ENCODE measurements at places on chromosomes 11 and 22.

DNA sequence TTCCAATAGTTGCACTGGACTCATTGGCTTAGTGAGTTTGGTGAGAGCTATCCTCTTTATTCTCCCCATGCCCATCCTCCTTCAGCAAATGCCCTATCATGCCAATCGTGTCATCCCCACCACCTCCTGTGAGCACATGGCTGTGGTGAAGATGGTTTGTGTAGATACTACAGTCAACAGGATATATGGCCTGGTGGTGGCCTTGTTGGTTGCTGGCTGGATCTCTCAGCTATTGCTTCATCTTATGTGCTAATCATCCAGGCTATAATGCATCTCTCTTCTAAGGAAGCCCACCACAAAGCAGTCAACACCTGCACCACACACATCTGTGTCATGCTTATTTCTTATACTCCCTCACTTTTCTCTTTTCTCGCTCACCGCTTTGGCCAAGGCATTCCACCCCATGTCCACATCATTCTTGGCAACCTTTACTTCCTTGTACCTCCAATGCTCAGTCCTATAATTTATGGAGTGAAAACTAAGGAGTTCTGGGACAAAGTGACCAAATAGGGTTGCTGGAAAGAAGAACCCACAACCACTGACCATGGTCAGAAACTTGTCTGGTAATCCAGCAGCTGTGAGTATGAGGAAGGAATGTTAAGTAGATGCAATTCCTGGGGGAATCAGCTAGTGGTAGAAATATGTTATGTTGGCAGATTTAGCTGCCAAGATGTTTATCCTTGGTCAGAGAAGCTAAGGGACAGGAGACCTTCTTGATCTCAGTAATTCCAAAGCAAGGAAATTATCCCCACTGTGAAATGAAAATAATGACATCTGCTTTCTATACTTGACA is 16.3 kb upstream of the OR56B1 start:
- DNase-seq = no peak

- no peak for DNase-seq
Observed at GRCh38 chr22:47452184-47452583, 689.7 kb downstream of the TBC1D22A start.

DNA sequence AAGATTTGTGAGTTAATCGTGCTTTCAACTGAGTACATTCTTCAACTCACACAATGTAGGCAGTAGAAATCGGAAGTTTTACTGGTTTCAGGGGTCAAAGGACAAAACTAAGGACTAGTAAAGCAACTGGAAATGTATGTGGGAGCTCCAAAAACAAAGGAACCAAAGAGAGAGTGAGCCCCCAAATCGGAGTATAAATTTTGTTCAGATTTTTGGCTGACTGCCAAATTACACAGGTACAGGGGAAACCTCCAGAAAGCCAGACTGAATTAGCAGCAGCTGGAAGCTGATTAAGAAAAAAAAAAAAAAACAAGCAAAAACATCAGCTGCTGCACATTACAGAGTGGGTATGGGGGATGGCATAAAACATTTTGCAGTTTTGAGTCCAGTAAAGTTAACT is 75.2 kb upstream of the GNAZ start:
- DNase-seq = no peak

DNA sequence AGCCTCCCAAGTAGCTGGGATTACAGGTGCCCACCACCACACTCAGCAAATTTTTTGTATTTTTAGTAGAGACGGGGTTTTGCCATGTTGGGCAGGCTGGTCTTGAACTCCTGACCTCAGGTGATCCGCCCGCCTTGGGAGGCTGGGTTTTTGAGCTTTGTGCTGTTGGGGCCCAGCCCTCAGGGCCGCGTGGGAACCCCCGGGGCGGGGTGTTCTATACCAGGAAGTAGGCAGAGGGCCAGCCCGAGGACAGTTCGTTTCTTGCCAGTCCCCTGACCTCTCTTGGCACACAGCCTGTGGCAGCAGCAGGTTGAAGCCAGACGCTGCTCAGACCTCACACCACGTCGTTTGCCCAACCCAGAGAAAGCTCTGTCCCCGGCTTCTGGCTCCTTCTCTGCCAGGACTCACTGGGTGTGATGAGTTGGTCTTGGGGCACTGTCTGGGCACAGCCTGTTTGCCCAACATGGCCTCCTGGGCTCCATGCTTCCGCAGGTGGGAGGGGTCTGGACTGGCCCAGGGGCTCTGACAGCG is 24.9 kb upstream of the CHKA start:
- DNase-seq = no peak

GRCh38 chr11:75073459-75074190 is 23.1 kb downstream of the OR2AT4 start:
- no peak for DNase-seq

DNA sequence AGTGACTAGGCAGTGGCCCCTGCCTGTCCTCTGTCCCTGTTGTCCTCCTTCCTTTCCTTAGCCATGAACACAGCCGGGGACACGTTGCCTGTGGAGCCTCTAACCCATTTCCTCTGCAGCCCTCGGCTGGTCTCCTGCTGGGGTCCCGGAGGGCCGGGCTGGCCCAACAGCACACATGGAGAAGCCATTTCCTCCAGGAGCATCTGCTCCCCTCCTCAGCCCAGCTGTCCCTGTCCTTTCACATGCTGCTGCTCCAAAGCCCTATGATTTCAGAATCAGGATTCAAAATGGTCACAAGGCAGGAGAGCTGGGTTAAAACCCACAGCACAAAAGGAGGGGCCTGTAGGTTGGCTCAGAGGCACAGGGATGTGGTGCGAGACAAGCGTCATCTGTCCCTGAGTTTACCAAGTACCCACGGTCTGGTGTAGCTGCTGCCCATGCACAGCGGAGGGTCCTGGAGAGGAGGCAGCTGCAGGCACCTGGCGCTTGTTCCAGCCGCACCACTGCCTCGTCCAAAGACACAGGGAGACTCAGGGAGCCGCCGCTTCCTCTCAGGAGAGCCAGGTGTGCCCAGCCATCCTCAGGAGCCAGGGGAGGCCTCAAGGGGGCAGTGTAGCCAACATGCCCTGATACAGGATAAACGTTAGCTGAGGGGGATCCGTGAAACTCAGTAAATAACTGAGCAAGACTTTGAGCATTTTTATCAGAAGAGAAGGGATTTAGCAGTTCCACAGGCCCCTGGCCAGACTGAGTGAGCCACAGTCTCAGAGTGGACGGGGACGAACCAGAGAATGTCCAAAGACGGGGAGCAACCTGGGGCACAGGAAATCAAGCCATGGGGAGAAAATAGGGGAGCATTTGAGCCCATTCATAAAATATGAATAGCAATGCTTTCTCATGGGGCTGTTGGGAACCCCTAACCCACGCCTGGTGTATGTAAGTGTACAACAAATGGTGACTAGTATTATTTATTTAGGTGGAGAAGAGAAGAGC is 3.9 kb upstream of the VSIG10L2 start:
- DNase-seq = no peak

DNA sequence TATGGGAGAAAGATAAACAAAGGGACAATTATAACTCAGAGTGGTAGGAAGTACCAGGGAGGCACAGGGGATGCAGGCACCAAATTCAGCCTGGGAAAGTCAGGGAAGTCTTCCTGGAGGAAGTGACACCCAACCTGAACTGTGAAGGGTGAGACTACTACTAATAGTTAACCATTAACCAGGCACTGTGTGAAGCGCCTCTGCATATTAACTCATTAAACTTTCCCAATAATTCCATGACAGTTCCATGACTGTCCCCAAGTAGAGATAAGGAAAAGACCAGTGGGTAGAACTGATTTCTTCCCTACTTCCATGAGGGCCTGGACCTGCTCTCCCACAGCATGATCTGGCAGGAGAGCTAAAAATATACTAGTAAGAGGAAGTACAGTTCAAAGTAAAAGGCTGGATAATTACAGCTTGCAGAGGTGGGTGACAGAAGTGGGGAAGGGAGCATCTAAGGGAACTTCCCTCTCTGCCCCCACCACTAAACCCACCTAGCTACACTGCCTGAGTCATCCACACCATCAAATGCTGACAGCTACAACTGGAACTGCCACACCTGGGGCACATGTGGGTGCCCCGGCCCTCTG is 4.7 kb upstream of the AP1B1 start:
- no peak for DNase-seq

DNA sequence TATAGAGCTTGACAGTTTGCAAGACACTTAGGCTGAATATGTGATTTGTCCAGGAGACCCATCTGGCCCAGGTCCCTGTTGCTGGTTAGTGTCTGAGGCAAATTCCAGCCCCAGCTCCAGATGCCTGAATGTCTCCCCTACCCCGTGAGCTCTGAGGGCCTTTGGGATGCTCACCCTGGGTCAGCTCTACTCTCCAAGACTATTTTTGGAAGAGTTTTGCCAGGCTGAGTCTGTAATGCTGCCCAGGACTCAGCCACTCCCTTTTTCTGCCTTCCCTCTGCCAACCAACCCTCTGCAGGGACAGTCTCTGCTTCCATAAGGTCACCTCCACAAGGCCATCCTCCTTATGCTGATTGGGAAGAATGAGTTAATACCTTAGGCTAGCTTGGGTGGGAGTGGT is 66.3 kb downstream of the CABIN1 start:
- no peak for DNase-seq

- DNase-seq = no peak
Observed at GRCh38 chr22:46349681-46350080, 14.2 kb downstream of the TRMU start.

Data from occipital lobe (tissue), 3 donors.